Articular chondrocyte of knee joint (primary cell): ENCODE measurements at places on chromosomes 3 and 15. TPM values are rescaled to one million over a fixed set of nuclear protein-coding genes. Genes with fewer than 3 reads are reported as not detected.

Gene AHSG
- 0.11 TPM in 1 of 2 replicates, not detected in the other for total RNA-seq

Gene OR5K2
- not detected in 2 replicates for total RNA-seq

Gene TIMMDC1
- 58.5 and 64.6 TPM in 2 replicates for total RNA-seq

Gene SYNM
- 24.5 and 31.5 TPM in 2 replicates for total RNA-seq

Gene ST8SIA2
- not detected in 2 replicates for total RNA-seq

Gene RAD51
- total RNA-seq: 2.4 and 4.8 TPM in 2 replicates

Gene COL7A1
- total RNA-seq: 3.5 and 3.9 TPM in 2 replicates

Gene XCR1
- not detected in 2 replicates for total RNA-seq

Gene SLC28A1
- not detected in 2 replicates for total RNA-seq

Gene ADAMTSL3
- 6.0 and 6.6 TPM in 2 replicates for total RNA-seq

Gene GRAMD2A
- 0.54 and 1.0 TPM in 2 replicates for total RNA-seq

Gene P4HTM
- total RNA-seq: 17.9 and 23.1 TPM in 2 replicates

Gene GLCE
- total RNA-seq: 14.9 and 18.8 TPM in 2 replicates

Gene EXD1
- total RNA-seq: not detected in 2 replicates

Gene CACNA1D
- total RNA-seq: 0.91 and 2.9 TPM in 2 replicates

Gene CPOX
- 19.7 TPM in 2 replicates for total RNA-seq

Gene CNTN6
- under 0.01 TPM in 1 of 2 replicates, not detected in the other for total RNA-seq

Gene RAD18
- 11.4 and 17.9 TPM in 2 replicates for total RNA-seq

Gene DUOXA2
- total RNA-seq: not detected in 2 replicates

Gene CCDC71
- total RNA-seq: 16.6 and 24.1 TPM in 2 replicates

Gene CDCP1
- total RNA-seq: 1.2 and 1.4 TPM in 2 replicates
